Stimulated activated CD4-positive, alpha-beta T cell treated with anti-CD3 and anti-CD28 coated beads, Interleukin-2, amount 100 ng/mL, for 48 hours (primary cell): ENCODE measurements at places on chromosomes 5 and 9.

- no peak for DNase-seq
Observed at GRCh38 chr5:1722877-1723276, 76.8 kb downstream of the MRPL36 start.

DNA sequence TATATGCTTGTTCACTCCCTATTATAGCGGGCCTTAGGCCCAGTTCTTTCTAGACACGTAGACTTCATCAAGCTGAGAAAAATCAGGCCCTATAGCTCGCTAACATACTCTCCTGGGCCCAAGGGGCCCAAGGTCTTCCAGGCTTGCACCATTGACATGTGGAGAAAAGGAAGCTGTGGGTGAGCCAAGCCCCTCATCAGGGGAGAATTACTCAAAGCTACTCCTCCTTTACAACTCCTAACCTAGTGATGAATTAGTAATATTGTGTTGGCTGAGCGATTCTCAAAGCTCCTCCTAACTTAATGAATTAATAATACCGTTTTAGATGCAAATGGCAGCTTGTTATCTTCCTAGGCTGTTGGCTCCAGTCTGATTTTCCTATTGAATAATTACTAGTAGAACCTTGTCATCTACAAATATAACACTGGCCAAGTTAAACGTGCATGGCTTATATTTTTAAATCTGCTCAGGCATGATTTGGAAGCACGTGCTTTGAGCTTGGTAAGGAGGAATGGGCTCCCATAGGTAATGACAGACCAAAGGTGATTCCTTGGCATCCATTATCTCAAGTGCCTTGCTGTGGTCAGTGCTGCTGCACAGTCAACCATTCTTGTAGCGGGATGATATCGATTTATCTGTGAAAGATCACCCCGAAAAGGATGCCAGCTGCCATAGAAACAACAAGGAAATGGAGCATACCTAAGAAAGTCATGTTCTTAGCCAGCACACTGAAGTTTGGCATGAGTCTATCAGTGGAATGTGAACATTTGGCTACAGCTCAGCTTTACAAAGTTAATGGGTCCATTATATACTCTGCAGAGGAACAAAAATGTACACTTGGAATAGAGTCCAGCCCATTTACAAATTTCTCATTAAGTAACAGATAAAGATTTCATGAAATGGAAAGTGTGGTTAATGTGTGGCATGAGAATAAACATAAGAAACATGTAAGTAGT, 23.8 kb downstream of the LVRN start:
- no peak for DNase-seq

- DNase-seq = no peak
Observed at GRCh38 chr5:61701877-61702602, 370.0 kb downstream of the ZSWIM6 start.

DNA sequence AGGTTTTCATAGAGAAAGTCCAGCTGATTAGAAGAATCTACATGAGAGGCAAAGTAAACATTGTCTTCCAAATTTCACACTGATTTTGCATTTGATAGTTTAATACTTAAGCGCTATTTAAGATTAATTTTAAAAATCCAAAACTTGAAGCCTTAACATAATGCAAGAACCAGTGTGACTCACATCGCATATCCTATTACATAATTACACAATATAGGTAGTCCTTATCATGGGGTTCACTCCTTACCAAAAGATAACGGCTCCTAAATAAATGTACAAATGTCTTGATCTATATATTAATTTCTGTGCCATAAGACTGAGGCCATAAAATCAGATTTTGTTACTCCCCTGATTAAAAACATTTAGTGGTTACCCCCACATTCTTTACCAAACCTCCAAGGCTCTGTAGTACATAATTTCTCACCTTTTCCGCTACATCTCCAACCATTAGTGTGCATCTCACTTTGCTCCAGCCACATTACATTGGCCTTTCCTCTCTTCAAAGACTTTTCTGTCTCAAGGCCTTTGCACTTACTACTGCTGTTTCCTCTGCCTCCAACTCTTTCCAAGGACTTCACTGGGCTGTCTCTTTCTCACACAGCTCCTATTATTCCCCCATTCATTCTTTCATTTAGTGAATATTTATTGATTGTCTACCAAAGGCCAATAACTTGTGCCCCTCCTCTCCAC, 1.0 kb downstream of the RIOK2 start:
- DNase-seq = no peak

GRCh38 chr9:94974154-94974879, 247.8 kb downstream of the AOPEP start:
- DNase-seq = no peak

DNA sequence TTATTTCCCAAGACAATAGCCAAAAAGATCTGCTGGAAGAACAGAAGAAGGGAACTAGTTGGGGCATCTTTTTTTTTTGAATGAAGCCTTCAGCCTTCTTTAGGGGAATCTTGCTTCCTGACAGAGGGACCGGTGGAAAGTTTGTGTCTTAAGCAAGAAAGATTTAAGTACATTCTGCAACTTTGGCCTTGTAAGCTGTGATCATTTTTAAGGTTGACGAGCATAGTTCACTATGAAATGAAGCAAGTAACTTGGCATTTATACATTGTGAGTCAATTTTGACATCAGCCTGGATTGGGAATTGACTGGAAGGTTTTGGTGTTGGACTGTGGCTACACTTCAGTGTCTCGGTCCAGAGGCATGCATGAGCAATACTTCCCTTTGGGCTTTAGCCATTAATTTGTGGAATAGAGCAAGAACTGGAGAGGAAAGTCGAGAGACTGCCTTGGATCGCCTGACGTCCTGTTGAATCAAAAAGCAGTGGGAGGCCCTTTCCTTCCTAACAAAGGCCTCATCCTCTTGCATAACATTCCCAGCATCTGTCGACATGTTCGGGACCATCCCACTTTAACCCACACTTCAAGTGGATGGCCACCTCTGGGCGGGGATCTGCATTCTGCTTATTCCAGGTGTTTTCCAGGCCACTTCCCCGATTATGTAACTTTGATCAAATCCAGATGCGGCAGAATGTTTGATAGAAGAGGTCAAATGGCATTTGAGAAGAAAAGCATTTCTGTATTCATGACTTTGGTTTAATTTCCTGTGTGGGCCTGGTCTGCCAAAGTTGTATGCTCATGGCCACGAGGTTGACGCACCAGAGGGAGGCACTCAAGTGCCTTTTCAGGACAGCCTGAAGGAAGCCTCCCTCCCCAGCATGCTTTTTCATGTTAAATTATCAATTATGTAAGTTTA, 12.5 kb downstream of the ABL1 start:
- DNase-seq = no peak

DNA sequence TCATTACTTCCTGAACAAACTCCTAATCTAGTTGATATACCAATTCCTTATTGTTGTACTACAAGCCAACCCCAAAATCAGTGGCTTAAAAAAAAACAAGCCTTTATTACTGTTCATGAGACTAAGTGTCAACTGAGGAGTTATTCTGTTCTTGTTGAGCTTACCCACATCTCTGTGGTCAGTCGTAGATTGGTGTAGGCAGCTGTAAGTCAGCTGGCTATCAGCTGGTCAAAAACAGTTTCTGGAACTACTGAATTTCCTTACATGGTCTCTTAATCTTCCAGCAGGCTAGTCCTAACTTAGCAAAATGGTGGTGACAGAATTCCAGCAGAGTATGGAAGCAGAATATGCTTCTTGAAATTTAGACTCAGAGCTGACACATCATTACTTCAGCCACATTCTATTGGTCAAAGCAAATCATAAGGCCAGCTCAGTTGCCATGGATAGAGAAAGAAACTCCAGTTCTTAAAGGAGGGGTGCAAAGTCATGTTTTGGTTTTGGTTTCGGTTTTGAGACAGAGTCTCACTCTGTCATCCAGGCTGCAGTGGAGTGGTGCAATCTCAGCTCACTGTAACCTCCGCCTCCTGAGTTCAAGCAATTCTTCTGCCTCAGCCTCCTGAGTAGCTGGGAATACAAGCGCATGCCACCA, 386.1 kb upstream of the MPDZ start:
- no peak for DNase-seq

GRCh38 chr9:98310752-98311392, 55.4 kb upstream of the TBC1D2 start:
- DNase-seq = no peak
